ENCODE measurements at places on chromosomes 12 and 14.

DNA sequence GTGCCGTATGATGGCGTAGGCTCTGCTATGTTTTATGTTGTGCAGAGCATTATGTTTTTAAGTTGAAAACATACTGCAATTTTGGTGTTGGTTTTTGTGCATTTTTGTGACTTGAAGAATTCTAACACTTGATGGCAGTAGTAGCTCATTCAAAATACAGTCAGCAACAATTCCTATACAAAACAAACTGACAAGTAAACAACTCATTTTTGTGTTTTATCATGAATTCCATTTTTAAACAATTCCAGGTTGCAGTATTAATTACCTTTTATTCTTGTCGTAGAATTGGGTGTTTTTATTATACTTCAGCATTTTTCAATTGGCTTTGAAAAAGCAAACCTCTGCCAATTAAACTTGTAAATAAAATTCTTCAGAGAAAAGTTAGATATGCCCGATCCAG, 4.1 kb upstream of the CCER1 start:
- DNase-seq = peak; percentile 35

DNA sequence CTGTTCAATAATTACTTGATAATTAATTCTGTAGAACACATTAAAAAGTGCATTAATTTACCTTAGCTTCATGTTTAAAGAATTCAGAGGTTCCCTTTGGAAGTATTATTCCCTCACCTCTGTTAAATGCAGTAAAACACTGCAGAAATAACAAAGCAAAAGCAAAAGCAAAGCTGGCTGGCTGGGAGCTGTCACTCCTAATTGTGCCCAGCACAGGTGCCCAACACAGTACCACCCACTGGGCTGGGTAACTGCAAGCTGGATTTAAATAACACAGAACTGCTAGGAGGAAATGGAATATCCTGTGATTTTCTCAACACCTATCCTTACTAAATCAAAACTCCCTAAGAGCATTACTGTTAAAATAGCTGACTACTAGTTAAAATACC, 72.6 kb downstream of the SLC2A13 start:
- no peak for DNase-seq

GRCh38 chr12:113221997-113222729, 899 bp downstream of the TPCN1 start:
- no peak for DNase-seq

- peak; percentile 65 for DNase-seq
These were observed 16.1 kb downstream of the PIGH start for GRCh38 chr14:67583711-67584644.

GRCh38 chr12:91935296-91935695, 210.3 kb downstream of the BTG1 start:
- DNase-seq = no peak

DNA sequence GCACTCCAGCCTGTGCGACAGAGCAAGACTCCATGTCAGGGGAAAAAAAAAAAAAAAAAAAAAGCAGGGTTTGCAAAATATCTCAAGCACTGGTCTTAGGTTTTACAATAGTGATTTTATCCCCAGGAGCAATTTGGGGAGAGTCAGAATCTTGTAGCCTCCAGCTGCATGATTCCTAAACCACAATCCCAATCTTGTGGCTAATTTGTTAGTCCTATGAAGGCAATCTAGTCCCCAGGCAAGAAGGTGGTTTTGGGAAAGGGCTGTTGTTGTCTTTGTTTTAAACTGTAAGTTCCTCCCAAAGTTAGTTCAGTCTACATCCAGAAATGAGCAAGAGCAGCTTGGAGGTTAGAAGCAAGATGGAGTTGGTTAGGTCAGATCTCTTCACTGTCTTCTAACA, 135.7 kb downstream of the PLXNC1 start:
- DNase-seq = no peak

- DNase-seq = no peak
These were observed 4.3 kb downstream of the HOXC9 start for GRCh38 chr12:54004063-54004840.

- no peak for DNase-seq
These were observed 42.6 kb upstream of the C12orf42 start for GRCh38 chr12:103538397-103538796.

GRCh38 chr12:122392411-122392810, 30.1 kb downstream of the CLIP1 start:
- DNase-seq = no peak

All from tongue (tissue), 3 donors.